Natural killer cell treated with Interleukin-12 subunit alpha and Interleukin-12 subunit beta and Interleukin-15 and Interleukin-18, amount 100 ng/mL, for 72 hours (primary cell): ENCODE measurements at places on chromosomes 12 and 14. TPM values are rescaled to one million over a fixed set of nuclear protein-coding genes. Genes with fewer than 3 reads are reported as not detected.

GRCh38 chr12:42217656-42218055 lies 20.4 kb downstream of the YAF2 start:
- no peak for DNase-seq

- DNase-seq: no peak
These were observed 214.0 kb downstream of the RGS6 start for GRCh38 chr14:72146241-72146640.

DNA sequence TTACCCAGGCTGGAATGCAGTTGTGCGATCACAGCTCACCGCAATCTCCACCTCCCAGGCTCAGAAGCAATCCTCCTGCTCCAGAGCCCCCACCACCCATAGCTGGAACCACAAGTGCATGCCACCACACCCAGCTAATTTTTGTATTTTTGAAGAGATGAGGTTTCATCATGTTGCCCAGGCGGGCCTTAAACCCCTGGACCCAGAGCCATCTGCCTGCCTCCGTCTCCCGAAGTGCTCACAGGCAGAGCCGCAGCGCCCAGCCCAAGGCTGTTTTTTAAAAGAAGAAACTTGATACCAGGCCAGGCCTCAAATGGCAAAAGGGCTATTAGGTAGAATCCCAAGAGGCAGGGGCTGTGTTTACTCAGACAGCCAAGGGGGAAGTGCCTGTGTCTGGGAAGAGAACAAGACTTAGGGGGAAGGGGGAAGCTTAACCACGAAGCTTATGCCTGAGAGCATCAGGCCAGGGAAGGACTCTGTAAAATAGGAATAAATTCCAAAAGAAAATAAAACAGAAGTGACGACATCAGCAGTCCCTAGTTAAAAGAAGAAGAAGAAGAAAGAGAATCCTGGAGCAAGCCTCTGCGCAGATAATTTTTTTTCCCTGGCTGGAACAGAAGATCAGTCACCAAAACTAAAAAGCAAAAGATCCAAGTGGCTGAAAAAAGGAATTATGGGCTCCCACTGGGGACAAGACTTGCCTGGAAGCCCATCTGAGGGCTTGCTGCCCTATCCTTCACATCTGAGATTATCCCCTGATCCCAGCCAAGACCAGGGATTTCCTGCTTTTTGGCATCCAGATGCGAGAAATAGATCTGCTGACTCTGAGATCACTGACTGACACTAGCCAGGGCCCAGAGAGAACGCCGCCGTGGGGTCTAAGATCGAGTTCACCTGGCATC lies 170.5 kb downstream of the NDUFA12 start:
- no peak for DNase-seq

CCDC197 gene
- total RNA-seq: not detected

AVPR1A gene
- total RNA-seq: not detected

SLC10A1 gene
- total RNA-seq: not detected

GRCh38 chr12:69497308-69498026 lies 27.3 kb downstream of the FRS2 start:
- DNase-seq: no peak

GALNT16 gene
- 0.05 TPM for total RNA-seq

AMN1 gene
- total RNA-seq: 2.9 TPM

- DNase-seq: no peak
These were observed 9.5 kb downstream of the SLC38A2 start for GRCh38 chr12:46362895-46363581.

DNA sequence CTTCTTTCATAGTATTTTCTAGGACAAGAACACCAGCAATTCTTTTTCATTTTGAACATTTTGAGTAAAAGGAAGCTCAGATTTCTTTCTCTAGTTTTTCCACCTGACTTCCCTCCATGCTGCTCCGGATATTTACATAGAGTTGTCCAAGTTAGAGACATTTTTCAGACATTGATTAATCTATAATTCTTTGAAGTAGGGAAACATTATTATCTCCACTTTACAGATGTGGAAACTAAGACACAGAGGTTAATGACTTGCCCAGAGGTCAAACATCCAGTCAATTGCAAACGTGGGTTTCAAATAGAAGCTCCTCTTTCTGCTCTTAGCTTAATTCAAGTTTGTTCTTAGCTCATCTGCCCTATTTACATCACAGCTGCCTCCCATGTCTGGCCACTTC lies 138.3 kb downstream of the EGLN3 start:
- DNase-seq: no peak
